Stimulated activated CD4-positive, alpha-beta T cell treated with anti-CD3 and anti-CD28 coated beads, Interleukin-2, amount 100 ng/mL, for 48 hours (primary cell): ENCODE measurements at places on chromosomes 16 and 17.

GRCh38 chr17:16217002-16217635, at the start of gene PIGL:
PIGL (plus strand) TSS chr17:16217210; CDS start chr17:16217227, 17 bp downstream.
- peak; percentile 83 for DNase-seq

DNA sequence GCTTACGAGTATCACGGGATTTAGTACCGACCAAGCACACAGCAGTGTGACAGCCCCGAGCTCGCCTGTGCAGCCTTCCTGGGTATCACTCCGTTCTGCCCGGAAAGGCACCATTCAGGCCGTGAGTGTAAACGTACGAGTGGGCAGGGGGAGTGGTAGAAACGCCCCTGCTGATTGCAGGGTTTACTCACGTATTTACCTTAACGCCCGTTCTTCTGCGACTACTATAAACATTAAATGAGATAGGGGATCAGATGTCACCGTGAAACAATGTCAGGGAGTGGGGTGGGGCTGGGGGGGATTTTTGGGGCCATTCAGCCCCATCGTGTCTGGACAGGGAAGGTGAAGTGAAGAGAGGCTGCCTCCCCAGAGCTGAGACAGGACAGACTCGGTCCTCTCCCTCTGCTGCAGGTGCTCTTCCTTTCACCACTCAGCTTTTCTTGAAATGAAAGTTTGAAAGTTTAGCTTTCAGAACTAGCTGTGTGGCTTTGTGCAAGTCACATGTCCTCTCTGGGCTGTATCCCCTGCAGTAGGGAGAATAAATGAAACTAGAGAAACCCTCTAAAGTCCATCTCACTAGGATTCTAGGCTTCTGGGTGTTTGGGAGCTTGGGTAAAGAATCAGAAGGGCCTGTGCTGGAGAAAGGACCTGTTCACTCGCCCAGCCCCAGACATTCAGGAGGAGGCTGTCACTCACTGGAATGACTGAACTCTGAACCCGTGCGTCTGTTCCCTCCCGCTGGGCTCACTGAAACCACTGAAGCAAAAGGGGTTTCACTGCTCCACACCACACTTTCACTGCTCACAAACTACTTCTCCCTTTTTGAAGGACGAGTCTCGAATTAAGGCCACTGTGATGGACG, 66.7 kb downstream of the RPA1 start:
- DNase-seq, result no peak

GRCh38 chr16:84419730-84420129, 51.4 kb downstream of the ATP2C2 start:
- DNase-seq, result no peak

DNA sequence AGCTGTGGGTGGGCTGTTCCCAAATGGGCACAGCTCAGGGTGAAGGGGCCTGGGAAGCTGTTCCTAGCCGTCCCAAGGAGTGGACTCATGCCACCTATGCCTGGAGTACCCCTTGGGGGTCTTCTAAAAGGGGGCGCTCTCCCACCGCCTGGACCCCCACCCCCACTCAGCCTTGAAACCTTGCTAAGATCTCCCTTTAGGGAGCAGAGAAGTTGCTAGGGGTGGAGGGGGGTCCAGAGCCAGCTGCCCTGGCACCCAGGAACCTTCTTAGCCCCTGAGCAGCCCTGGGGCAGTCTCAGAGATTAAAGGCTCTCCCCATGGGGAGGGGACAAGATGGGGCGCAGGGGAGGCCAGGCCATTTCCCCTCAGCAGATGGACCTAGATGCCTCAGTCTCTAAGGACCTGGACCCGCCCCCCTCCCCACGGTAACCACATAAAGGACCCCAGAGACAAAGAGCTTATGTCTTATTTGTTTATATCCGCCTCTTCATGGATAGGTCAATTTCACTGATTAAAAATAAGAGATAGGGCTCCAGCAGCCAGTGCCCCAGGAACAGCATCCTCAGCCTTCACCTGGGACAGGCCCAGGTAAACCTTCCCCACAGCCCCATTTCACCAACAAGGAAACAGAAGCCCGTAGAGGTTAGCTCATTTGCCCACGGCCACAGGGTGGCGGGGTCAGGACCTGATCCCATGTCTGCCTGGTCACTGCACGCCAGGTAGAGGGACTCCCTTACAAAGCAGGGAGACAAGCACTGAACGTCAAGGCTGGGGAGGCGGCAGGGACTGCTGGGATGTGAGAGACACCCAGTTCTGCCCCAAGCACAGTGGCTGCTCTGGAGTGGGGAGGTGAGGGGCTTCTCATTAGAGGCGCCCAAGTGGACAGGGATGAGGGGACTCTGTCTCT, 3.4 kb downstream of the MTSS2 start:
- no peak for DNase-seq

- DNase-seq, result no peak
Observed at GRCh38 chr16:31128711-31129567, 6.6 kb downstream of the PRSS8 start.
